ENCODE measurements at places on chromosomes 5 and 9.
A peak's percentile ranks its signal among the peaks of the same experiment; 100 is the strongest.

DNA sequence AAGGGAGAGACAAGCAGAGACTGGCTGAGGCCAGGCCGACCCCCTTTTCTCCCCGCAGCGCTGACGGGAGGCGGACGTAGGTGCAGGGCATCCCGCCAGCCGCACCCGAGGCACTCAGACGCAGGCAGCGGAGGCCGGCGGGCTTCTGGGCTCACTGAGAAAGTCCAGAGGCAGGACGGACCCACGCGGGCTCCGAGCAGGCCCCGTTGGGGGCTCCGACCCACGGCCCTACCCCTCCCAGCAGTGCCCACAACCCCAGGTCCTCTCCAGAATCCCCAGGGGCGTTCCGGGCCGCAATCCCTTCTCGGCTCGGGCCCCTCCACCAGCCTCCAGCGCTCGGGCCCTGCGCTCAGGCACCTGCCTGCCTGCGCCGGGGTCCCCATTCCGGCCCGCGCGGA is 543 bp downstream of the MTMR12 start:
- peak; percentile 49 for DNase-seq

GRCh38 chr5:153807801-153808200 is 230.9 kb downstream of the FAM114A2 start:
- no peak for DNase-seq

- DNase-seq: no peak
Observed at GRCh38 chr5:78221964-78222451, 72.5 kb downstream of the AP3B1 start.

- DNase-seq: no peak
Observed at GRCh38 chr5:125311743-125312142, 565.3 kb upstream of the ZNF608 start.

- DNase-seq: no peak
Observed at GRCh38 chr9:94867842-94868312, 141.4 kb downstream of the AOPEP start.

DNA sequence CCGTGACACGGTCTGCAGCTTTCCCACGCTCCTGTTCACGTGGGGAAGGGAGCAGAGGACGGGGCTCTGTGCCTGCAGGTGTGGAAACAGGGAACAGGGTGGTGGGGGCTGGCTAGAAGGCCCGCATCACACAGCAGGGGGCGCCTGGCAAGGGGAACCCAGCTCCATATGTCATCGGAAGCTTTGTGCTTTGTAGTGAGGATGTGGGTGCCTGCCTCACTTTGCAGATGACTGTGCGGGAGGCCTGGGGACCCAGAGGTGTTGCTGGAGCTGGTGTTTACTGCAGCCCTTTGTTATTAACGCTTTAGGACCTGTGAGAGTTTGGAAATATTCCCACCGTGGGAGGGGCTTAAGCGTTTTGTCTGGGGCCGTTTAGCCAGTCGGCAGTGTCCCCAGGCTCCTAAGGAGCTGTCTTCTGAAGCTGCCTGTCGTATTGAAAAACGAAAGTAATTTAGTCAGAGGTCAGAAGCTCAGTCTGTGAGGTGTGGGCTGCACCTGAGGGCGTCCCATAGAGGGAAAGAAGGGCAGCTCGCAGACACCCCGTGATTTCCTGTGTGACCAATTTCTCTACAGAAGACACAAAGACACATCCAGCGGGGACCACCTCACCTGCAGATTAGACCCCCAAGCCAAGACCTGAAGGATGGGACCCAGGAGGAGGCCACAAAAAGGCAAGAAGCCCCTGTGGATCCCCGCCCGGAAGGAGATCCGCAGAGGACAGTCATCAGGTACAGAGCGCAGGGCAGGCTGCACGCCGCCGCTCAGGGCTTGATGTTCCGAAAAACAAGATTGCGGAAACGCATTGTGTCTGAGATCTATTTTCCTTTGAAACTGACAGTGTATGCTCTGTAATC is 9.1 kb downstream of the MAN1B1 start:
- peak; percentile 60 for DNase-seq

GRCh38 chr9:89328064-89328463 is 9.8 kb downstream of the SECISBP2 start:
- DNase-seq: no peak

DNA sequence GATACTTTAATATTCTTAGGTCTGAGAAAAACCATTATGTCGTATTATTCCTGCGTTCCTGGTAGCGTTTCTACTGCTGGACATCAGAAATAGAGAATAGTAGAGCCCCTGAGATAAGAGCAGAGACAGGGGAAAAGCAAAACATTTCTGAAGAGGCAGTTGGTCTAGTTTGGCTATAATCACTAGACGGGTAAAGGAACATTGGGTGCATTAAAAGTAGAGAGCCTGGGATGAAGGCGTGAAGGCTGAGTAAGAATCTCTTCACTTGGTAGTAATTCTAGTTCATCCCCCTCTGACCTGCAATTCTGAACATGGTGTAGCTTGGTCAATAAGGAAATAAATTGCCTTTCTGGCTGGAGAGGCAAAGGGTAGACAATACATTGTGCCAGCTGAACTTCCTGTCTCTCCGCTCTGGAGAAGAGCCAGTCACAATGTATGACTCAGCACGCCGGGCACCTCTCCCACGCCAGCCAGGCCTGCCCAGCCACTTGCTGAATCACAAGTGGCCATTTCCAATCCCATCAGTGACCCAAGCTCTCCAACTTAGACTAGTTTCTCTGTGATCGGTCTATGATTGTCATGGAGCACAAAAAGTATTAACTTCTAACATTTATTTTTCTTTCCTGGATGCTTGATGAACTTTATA is 75.4 kb downstream of the STK32A start:
- no peak for DNase-seq
